ENCODE measurements at places on chromosomes 6 and 20.

DNA sequence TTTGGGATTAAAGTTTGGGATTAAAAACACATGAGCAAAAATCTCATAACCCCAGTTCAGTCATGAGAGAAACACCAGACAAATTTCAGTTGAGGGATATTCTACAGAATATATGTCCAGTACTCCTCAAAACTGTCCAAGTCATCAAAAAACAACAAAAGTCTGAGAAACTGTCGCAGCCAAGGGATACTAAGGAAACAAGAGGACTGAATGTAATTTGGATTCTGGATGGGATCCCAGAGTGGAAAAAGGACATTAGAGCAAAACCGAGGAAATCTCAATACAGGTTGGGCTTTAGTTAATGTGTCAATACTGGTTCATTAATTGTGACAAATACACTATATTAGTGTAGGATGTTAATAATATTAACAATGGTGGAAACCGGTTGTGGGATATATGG, 219.3 kb downstream of the BCKDHB start:
- no peak for DNase-seq

- DNase-seq, result no peak
Observed at GRCh38 chr6:160247457-160247883, 11.2 kb downstream of the SLC22A2 start.

- no peak for DNase-seq
Observed at GRCh38 chr6:22852101-22852500, 282.7 kb downstream of the HDGFL1 start.

DNA sequence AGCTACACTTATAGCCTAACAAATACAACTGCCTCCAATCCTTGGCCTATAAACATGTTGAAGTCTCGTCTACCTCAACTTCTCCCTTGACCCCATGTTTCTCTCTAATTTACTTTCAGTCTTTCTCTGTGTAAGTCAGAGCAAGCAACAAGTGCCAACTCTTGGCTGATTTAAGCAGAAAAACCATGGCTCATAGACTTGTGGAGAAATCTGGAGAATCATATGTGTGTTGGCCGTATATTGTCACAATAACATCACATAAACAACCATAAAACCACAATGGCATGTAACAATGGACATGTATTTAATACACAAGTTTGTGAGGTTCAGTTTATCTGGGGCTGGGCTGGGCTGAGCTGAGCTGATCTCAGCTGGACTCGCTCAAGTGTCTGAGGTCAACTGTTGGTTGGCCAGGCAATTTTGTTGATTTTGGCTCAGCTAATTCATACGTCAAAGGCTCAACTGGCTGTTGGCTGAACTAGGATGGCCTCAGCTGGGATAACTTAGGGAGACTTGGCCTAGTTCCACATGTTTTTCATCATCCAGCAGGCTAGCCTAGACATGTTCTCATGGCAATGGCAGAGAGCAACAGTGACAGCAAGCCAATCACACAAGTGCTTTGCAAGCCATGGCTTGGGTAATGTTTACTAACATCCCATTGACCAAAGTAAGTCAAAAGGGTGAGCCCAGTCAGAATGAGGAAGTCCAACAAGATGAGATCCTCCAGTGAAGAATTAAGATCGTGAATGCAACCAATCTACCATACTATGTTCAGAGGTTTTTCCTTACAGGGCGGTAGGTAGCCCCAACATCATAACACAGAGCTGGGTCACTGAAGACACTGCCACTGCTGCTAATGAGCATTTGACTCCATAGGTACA, 12.9 kb upstream of the TBC1D22B start:
- no peak for DNase-seq

DNA sequence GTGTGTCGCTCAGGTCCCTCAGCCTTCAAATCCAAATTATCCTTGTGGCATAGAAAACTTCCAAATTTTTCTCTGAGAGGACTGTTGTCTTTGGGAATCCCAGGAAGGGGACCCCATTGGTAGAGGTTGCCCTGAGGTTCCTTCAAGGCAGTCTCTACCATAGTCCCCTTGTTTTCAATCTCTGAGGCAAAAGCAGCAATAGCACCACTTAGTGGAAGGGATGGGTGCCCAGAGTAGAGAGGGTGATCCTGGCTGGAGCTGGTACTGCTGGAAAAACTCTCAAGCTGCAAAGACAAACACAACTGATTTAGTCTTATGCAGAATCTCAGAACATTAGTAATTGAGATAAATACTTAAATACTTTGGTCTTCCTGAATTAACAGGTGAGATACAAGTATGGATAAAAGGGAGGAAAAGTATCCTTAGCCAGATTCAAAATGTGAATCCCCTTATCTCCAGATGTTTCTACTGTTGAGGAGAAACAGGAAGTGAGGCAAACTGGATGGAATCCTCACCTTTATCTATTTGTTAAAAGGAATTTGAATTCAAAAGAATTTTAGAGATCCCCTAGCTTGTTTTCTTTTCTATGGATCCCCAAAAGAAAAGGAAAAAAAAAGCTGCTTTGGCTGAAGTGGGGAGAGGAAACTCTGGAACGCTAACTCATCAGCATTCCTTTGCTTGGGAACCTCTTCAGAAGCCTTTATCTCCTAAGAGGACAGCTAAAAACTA, 13.4 kb downstream of the ZNF318 start:
- no peak for DNase-seq

DNA sequence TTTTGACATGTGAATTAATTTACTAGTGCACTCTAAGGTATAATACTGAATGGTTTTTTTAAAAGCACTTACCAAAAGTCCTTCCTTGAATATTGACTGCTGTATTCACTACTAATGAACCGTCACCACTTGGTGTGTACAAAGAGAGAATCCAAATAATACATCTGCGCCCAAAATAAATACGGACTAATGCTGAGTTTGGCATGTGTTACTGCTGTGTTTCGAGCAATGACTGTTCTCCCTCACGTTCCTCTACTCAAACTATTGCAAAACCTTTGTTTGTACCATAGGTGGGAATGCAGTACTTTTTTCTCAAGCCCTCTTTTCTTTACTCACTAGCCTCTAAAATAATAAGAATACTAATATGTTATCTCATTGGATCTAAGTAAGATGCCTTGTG, 305.5 kb downstream of the QKI start:
- no peak for DNase-seq

- DNase-seq, result no peak
Observed at GRCh38 chr20:11891077-11891775, 26.5 kb upstream of the BTBD3 start.

- no peak for DNase-seq
Observed at GRCh38 chr6:143163621-143164020, 102.9 kb downstream of the AIG1 start.

GRCh38 chr6:104795363-104795762, 64.4 kb downstream of the HACE1 start:
- DNase-seq, result no peak

DNA sequence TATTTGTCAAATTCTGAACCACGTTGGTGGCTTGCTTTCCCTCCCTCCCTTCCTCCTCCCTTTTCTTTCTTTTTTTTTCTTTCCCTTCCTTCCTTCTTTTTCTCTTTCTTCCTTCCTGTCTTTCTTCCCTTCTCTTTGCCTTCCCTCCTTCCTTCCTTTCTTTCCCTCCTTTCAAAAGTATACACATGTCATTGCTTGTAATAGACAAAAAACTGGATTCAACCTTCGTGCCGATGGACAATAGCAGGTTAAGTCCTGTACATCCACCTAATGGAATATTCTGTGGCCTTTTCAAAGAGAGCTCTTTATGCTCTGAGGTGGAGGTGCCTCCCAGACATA, 72.2 kb downstream of the BANF2 start:
- no peak for DNase-seq

- no peak for DNase-seq
Observed at GRCh38 chr6:121816361-121816760, 380.9 kb downstream of the GJA1 start.

- DNase-seq, result no peak
Observed at GRCh38 chr6:80480421-80481157, 374.1 kb downstream of the BCKDHB start.

DNA sequence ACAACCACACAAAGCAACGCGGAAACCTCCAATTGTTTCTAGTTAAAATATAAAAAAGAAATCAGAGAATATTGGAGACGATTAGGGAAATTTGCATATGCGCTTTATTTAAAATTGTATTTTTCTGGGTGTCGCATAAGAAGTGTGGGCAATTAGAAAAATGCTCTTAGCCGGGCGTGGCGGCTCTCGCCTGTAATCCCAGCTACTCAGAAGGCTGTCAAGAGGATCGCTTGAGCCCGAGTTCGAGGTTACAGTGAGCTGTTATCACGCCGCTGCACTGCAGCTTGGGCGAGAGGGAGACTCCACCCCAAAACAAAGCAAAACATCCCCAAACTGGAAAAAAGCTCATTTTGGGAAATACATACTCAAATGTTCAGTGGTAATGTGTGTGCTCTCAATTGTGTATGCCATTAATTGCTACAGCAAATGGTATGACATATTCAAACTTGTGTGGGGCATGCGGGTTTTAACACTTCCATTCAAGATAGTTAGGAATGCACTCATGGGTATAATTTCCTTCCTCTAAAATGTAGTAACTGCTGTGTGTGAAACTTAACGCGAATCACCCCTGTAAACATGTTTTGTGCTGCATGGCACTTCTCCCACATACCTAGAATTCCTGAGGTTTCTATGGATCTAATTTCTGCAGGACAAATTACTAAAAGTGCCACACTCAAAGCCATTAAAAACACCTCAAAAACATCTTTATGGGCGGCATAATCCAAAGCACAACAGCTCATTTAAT, 54.7 kb upstream of the HFE start:
- no peak for DNase-seq

GRCh38 chr6:143727035-143727434, 49.3 kb downstream of the PHACTR2 start:
- no peak for DNase-seq

DNA sequence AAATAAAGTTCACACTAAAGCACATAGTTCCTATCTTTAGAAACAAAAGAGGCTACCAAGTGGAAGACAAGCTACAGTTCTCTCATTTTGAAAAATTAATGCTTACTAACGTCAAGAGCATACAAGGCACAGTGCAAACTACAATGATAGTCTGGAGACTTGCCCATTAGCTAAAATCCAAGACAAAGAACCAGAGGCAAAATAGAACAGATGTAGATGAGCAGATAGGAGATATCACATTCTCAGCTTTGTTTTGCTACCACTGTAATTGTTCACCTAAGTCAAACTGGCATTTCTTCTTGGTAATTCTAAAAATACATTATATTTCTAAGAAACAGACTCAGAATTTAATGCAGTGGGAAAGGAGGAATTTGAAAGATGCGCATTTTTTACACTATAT, 5.2 kb downstream of the TMEM30A start:
- no peak for DNase-seq

- DNase-seq, result no peak
Observed at GRCh38 chr6:142542704-142543233, 241.0 kb downstream of the ADGRG6 start.

DNA sequence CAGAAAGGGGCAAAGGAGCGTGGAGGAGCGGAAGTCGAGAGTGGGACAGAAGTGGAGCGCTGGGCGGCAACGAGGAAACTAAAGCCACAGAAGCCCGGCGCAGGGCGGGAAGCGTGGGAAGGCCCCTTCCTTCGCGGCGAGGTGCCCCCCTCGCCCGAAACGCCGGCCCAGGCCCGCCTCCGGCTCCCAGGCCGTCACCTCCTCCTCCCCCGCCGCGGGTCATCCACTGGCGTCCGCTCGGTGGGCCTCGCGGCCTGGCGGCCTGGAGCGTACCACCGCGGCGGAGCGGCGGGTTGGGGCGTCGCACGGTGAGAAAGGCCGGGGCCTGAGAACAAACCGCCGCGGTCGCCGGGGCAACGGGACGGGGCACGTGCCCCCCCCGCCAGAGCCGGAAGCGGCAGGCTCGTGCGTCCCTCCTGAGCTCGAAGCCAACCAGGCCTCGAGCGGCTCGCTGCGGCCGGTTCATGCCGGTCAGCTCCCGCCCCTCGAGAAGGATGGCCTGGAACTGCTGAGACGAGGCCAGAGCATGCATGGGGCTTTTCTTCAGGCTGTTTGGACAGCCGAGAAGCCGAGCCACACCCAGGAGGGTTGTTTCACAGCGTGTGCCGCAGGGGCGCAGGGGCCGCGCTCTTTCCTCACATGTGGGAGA, at the start of gene TCP11:
TCP11 (minus strand) TSS at position 333 of the 649 bp plus-strand sequence. CDS start 469 bp downstream, outside the sequence.
- DNase-seq, result no peak

DNA sequence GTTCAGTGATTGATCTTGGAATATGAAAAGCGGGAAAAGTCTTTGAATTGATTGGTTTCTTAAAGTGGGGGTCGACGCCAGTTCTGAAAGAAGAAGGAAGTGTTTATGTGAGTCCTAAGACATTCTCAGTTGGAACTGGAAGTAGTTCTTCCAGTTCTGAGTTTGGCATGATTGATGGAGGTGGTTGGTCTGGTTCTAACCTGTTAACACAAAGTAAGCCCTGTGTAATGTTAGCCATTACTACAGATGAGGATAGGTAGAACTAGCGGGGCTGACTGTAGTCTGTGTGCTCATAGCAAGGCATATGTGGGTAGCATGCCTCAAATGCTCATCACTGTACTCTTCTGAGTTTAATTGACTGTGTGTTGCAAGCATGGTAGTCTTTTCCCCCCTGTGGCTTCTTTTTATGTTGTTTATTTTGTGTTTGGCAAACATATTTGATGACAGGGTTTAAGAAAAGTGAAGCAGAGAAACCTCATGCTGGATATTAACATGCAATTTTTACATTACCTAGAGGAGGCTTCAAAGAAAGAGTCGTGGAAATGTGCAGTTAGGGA, 24.9 kb downstream of the CITED2 start:
- DNase-seq, result no peak

GRCh38 chr20:36574366-36575135, 1.2 kb downstream of the TGIF2 start:
- DNase-seq, result no peak

DNA sequence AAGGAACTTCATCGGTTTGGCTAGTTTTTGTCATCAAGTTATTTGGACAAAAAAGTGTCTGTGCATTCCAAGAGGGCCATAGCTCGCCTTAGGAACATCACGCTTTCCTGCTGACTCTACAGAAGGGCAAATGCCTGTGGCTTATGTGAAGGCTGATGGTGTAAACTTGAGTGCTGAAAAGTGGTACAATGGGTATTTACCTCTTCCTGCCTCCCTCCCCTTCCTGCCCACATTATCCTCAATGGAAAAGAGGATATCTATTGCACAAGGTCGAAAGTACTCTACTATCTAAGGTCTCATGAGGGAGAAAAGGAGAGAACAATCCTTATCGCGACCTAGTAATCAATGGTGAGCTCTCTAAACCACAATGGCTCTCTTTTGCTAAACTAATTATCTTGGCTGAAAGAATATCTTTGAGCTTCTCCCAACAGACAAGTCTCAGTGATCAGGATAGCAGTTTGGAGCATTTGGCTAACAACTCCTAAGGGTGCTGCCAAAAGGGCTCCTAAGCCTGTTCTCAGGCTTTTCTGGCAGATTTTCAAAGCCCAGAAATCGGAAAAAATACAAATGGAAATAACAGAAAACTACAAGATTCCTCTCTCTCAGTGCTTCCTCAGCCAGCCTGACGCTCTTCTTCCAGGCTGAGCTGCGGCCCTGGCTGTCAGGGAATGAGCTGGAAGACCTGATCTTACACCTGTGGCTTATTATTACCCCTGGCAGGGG, 42.6 kb upstream of the ENPP1 start:
- no peak for DNase-seq

- no peak for DNase-seq
Observed at GRCh38 chr6:4320860-4321259, 185.5 kb upstream of the ECI2 start.

- DNase-seq, result no peak
Observed at GRCh38 chr20:47355489-47356219, 845 bp downstream of the ZMYND8 start.

- no peak for DNase-seq
Observed at GRCh38 chr20:51747182-51747911, 20.8 kb downstream of the ATP9A start.

GRCh38 chr6:6659600-6660327, 71.2 kb downstream of the LY86 start:
- DNase-seq, result no peak
